CD8-positive, alpha-beta memory T cell (primary cell): ENCODE measurements at places on chromosomes 5 and 9.

DNA sequence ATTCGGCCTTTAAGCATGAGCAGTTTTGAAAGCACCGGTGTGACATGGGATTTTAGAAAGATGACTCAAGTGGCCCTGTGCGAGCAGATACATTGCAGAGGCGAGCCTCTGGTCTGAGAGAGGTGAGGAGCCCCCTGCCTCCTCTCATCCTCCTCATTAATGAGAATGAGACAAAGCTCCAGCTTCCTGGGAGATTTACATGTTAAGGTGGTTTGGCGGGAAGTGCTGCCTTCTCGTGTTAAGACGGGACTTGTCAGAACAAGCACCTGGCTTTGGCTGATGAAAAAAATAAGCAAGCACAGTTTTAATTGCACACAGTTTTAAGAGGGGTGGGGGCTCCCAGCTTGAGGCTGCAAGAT lies 68.1 kb downstream of the ACTL7B start:
- no peaks in the 10 kb centered on the region for H3K27me3 ChIP-seq
- H3K4me3 ChIP-seq: no peak overlapping the region
- no peak overlapping the region for H3K27ac ChIP-seq
- no peak for DNase-seq

DNA sequence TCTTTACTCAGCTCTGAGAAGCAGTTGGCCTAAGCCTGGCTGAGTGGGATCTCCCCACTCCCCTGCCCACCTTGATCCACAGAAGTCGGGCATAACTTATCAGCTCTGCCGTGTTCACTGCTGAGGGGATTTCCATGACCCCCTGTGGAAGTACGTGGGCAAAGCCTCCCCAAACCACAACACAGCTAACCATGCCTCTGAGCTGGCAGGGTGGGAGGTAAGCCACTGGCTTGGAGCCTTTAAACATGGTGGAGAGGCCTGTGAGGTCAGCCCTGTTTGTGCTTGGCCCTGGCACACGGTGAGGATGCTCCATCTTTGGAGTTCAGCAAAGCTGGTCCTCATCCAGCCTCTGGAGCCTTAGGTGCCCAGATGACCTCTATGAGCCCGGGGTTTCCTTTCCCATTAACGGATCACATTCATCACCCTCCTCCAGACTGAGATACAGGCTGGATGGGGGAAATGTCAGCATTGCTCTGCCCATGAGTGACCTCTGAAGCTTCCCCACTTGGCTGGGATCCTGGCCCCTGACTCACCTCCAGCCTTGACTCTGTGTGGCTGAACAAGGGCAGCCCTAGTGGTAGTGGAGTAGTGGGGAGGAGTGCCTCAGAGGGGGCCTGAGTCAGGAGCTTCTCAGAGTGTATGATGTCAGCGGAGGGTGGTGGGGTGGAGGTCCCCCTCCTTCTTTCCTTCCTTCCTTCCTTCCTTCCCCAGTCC lies 6.2 kb downstream of the PDLIM4 start:
- no peak overlapping the region for H3K27ac ChIP-seq
- DNase-seq: no peak
- H3K27me3 ChIP-seq: no peaks in the 10 kb centered on the region
- no peaks in the 10 kb centered on the region for H3K36me3 ChIP-seq

DNA sequence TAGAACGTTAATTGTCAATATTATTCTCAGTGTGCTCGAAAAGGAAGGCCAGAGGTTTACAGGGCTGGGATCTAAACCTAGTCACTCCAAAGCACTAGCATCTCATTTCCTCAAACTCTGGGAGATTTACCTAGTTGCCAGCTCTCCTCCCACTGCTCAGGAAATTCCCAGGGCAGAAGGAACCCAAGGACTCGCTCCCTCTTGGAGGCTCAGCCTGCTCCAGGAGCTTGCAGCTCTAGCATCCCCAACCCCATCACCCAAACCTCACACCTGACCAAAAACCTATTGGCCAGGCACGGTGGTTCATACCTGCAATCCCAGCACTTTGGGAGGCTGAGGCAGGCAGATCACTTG lies 26.0 kb downstream of the SERINC5 start:
- H3K4me1 ChIP-seq: peaks cover 60% of the 10 kb centered on the region
- no peaks in the 10 kb centered on the region for H3K27me3 ChIP-seq
- no peak overlapping the region for H3K27ac ChIP-seq
- H3K36me3 ChIP-seq: no peaks in the 10 kb centered on the region
- DNase-seq: no peak
- H3K4me3 ChIP-seq: no peak overlapping the region

GRCh38 chr5:36638056-36638455 lies 31.6 kb downstream of the SLC1A3 start:
- no peaks in the 10 kb centered on the region for H3K4me1 ChIP-seq
- no peaks in the 10 kb centered on the region for H3K27me3 ChIP-seq
- no peak overlapping the region for H3K4me3 ChIP-seq
- no peaks in the 10 kb centered on the region for H3K36me3 ChIP-seq
- no peak for DNase-seq

- H3K27ac ChIP-seq: no peak overlapping the region
- DNase-seq: no peak
- H3K36me3 ChIP-seq: no peaks in the 10 kb centered on the region
Observed at GRCh38 chr5:132270706-132271105, 13.2 kb downstream of the PDLIM4 start.

DNA sequence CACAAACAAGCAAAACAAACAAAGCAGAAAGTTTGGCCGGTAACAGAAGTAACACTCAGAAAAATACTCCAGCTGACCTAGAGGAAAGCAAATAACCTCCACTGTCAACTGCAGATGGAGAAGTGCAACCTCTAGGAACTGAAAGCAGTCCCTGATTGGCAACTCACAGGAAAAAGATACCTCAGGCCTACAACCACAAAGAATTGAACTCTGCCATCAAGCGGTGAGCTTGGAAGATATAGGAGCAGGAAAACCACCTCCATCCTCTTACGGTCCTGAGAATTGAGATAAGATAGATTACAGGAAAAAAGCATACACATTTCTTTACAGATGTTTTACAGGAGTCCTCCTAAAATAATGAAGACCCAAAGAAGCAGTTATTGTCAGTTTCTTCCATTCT lies 184.5 kb downstream of the PDZD2 start:
- no peak for DNase-seq
- no peaks in the 10 kb centered on the region for H3K36me3 ChIP-seq
- H3K27ac ChIP-seq: no peak overlapping the region

- no peaks in the 10 kb centered on the region for H3K36me3 ChIP-seq
- no peak overlapping the region for H3K27ac ChIP-seq
- no peaks in the 10 kb centered on the region for H3K27me3 ChIP-seq
- DNase-seq: no peak
Observed at GRCh38 chr5:14762549-14763216, 98.2 kb downstream of the OTULIN start.

GRCh38 chr5:152711801-152712388 lies 306.8 kb upstream of the NMUR2 start:
- no peaks in the 10 kb centered on the region for H3K27me3 ChIP-seq
- no peak overlapping the region for H3K27ac ChIP-seq
- no peaks in the 10 kb centered on the region for H3K4me1 ChIP-seq
- no peaks in the 10 kb centered on the region for H3K36me3 ChIP-seq
- no peak for DNase-seq

GRCh38 chr9:86912210-86912609 lies 35.1 kb downstream of the GAS1 start:
- no peak overlapping the region for H3K27ac ChIP-seq
- no peaks in the 10 kb centered on the region for H3K36me3 ChIP-seq
